ENCODE measurements at places on chromosomes 2 and 18.
A peak's percentile ranks its signal among the peaks of the same experiment; 100 is the strongest.

DNA sequence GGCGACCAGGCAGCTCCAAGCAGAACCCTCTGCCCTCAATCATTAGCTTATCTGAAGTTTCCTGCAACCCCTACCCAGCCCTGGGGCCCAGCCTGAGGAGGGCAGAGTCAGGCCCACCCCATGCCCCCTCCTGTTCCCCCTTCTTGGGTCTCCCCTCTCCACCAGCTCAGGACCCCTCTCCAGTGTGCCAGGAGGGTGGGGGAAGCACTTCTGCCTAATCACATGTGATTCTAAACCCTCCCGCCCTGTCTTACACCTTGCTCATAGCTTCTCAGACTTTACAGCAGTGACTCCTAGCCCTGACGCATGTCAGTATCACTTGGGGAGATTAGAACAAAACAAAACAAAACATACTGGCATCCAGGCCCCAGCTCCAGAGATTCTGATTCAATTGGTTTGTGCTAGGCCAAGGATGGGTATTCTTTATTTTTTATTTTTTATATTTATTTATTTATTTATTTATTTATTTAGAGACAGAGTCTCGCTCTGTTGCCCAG, 42.5 kb upstream of the ASAP2 start:
- no peak for DNase-seq

GRCh38 chr2:187580462-187581124, 26.4 kb upstream of the TFPI start:
- no peak for DNase-seq

- DNase-seq = no peak
Observed at GRCh38 chr18:34971313-34971712, 69.9 kb upstream of the MAPRE2 start.

DNA sequence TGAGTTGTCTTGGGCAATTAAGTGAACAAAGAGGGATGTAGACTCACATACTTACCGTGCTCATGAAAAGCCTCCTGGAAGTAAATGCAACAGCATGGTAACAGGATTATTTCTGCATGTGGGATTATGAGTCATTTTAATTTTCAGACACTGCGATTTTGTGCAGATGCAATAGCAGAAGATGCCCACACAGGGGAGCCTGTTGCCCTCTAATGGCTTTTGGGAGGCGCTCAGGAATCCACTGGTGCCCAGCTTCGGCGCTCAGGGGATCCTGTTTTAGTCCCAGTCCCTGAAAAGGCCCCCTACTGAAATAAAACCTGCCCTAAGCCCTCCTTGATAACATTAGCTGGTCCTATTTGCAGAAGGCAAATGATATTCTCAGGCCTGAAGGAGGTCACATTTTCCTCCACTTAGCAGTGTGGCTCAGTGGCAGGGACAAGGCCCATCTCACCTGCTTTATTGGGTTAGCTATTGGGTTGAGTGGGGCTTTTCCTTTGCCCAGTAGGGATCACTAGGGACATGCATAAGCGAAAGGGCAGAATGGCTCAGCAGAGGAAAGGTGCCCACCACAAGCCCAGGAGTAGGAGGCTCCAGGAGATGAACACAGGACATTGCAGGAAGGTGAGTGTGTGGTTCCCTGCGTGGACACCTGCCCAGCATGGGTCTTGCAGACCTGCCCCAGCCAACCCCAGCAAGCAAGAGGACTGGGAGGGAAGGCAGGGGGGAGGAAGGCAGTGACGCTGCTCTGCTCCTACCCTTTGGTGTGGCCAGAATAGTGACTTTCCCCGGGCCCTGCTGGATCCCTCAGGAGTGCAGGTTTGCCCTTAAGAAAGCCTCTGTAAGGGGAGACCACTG, 26.5 kb upstream of the KCNS3 start:
- no peak for DNase-seq

- DNase-seq = no peak
Observed at GRCh38 chr18:59512025-59512755, 153.1 kb upstream of the LMAN1 start.

- DNase-seq = no peak
Observed at GRCh38 chr2:1612391-1613077, 131.8 kb downstream of the PXDN start.

GRCh38 chr18:57057890-57058289, 89.0 kb upstream of the BOD1L2 start:
- DNase-seq = no peak

- no peak for DNase-seq
Observed at GRCh38 chr18:26719896-26720295, 145.6 kb downstream of the AQP4 start.

- DNase-seq = no peak
Observed at GRCh38 chr2:224429441-224429810, 27.5 kb upstream of the FAM124B start.

- no peak for DNase-seq
Observed at GRCh38 chr2:56127463-56128152, 56.2 kb upstream of the CCDC85A start.

DNA sequence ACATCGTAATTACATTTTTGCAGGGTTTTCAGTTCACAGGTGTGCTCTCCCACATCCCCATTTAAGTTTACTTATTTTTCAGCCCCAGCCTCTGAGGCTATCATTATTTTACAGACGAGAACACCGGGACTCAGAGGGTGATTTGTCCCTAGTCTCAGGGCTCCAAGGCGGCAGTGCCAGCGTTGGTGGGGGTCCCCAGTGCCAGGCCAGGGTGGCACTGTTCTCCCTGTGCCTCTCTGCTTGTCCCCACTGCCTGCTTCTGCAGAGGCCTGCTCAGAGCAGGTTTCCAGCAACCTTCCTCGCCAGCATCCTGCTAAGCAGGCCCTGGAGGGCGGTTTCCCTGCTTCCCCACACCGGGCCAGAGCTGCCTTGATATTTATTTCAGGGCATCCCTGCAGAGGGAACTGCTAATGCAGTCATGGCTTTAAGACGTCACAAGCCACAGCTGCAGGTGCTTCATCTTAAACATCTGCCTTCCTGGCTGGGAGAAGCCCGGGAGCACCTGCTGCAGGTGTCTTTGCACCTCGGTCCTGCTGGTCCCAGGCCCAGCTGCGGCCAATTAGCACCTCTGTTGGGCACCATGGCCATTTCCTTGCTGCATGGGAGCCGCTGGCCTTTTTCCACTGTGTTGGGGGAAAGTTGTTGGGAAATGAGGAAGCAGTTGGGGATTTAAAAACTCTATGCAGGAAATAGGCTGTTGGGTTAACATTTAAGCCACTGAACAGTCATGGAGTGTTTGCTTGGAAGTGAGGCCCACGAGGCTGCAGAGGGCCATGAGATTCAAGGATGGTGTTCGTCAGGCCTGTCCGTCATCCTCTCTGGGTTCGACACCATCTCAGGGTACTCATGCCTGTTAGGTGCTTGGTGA, 22.8 kb downstream of the HPCAL1 start:
- DNase-seq = no peak

DNA sequence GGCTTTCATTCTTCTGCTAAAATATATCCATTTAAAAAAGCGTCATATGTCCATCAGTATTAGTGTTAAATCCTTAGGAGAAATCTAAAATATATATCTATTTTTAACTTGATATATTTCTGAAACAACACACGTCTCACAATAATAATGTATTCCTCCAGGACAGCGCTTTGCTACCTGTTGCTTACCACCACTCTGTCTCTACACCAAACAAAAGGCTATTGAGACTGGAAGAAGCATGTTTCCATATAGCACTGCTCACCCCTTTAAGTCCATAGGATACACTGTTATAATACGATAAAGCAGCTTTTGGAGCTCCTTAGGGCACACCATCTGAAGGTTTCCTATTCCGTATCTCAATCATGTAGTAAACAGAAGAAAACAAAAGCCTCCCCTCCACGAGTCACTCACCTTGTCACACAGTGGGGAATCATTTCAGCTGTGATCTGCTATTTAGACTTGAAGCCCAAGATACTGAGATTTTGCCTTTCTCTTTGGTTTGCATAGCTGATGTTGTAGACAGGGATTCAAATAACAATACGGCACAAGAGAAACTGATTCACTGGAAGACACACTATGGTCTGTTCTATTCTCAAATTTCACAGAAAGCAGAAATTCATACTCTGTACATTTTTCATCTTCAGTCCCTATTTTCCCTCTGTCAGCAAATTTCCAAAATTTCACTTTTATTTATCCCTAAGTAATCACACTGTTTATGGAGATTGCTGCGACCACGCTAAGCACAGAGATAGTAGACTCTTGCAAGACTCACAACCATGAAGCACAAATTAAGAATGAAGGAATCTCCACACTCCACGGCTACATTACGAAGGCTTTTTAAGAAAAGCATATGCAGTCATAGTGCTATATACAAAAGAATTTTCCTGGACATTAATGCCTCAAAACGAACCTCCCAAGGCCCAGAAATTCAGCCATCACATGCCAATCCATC, 187.1 kb downstream of the TCF4 start:
- DNase-seq = no peak

DNA sequence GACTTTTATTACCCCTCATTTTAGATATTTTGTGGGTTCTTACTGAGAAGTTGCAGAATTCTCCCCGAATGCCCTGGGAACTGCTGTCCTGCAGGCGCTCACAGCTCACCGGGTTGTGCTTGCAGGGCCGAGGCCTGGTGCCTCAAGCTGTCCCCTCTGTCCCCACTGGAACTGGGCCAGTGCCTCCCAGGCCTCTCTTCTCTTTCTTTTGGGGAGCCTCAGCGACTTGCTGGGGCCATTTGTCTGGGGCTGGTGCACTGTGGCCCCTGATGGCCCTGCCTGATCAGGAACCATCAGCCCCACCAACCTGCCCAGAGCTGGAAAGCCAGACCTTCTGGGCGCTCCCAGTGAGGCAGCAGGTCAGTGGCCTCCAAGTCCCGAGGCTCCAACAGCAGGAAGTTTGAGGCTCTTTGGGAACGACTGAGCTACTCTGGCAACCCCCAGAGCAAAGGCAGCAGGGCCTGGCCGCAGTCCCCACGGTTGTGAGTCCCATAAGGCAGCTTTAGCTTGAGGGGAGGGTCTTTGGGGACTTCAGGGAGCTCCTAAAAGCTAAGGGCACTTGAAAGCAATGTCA, 14.7 kb upstream of the NEU4 start:
- DNase-seq = peak; percentile 8
